ENCODE measurements at places on chromosomes 5 and 9.
A peak's percentile ranks its signal among the peaks of the same experiment; 100 is the strongest.

- no peak for DNase-seq
Observed at GRCh38 chr9:18971909-18972308, 61.1 kb downstream of the SAXO1 start.

- DNase-seq, result no peak
Observed at GRCh38 chr5:1010181-1010510, 1.5 kb downstream of the NKD2 start.

DNA sequence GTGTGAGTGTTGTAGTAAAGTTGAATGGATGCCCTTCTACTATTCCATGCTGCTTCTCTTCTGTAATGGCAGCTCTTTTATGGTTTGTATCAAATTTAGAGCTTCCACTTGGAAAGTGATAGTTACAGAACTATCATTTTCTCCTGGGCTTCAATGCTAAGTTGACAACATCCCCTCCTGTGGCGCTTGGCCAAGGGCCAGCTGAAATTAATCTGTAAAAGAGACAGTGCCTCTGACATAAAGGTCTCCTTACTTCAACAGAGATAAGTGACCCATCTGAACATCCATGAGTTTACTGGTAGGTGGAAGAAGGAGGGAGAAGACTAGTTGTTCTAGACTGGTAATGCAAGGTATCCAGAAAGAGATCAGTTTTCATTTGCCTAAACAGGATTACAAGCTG lies 39.7 kb downstream of the CHSY3 start:
- no peak for DNase-seq

- DNase-seq, result peak; percentile 13
Observed at GRCh38 chr5:160082614-160083500, 36.4 kb downstream of the PWWP2A start.

DNA sequence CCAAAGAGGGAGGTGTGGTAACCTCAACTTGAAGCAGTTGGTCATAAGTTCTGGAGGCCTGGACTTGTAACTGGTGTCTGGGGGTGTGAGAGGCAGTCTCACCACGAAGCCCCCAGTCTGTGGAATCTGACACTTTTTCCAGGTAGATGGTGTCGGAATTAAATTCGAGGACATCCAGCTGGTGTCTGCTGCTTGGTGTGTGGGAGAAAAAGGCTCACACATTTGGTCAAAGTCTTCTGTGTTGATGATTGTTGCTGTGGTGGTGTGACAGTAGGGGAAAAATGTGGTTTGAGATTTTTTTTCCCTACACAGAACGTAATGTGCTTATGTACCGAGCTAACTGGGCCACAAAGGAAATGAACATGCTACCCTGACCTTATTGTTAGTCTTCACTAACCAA lies 251.9 kb downstream of the MAT2B start:
- DNase-seq, result no peak

GRCh38 chr5:125410537-125411070 lies 664.2 kb upstream of the ZNF608 start:
- peak; percentile 72 for DNase-seq

Data from fibroblast of the conjunctiva (primary cell).